Urinary bladder (tissue), 4 donors: ENCODE measurements at places on chromosomes 16 and 17. TPM values are rescaled to one million over a fixed set of nuclear protein-coding genes. Genes with fewer than 3 reads are reported as not detected.

Gene MARVELD3
- 2.1 TPM for total RNA-seq

Gene NXPH3
- 1.6 TPM for total RNA-seq

Gene ZCCHC14
- 36.1 TPM for total RNA-seq

Gene AIPL1
- total RNA-seq, result not detected

Gene C17orf50
- not detected for total RNA-seq

Gene CA7
- total RNA-seq, result not detected

Gene CFAP97D1
- total RNA-seq, result not detected

Gene NCOR1
- 128 TPM for total RNA-seq

Gene REXO5
- total RNA-seq, result 16.1 TPM

Gene SKAP1
- total RNA-seq, result 1.7 TPM

Gene SEPTIN12
- total RNA-seq, result not detected

Gene SLC16A5
- total RNA-seq, result 17.6 TPM

Gene IGSF6
- total RNA-seq, result 4.0 TPM

Gene MPP2
- 3.7 TPM for total RNA-seq

Gene CHRNE
- 0.79 TPM for total RNA-seq

Gene RNF222
- not detected for total RNA-seq

Gene NCBP3
- total RNA-seq, result 42.0 TPM

Gene CCL8
- 1.0 TPM for total RNA-seq

Gene NPB
- 0.69 TPM for total RNA-seq

Gene PIK3R6
- 0.95 TPM for total RNA-seq

Gene SNX20
- 1.4 TPM for total RNA-seq

Gene DPEP2
- total RNA-seq, result 2.3 TPM

Gene KRTAP2-3
- not detected for total RNA-seq

Gene ITGAX
- 2.2 TPM for total RNA-seq

Gene ABCC12
- not detected for total RNA-seq

Gene SPAG9
- total RNA-seq, result 211 TPM

Gene KRTAP2-2
- not detected for total RNA-seq

Gene IQCK
- total RNA-seq, result 16.0 TPM

Gene AOC3
- 40.6 TPM for total RNA-seq

Gene TBC1D3K
- not detected for total RNA-seq

Gene PPY
- not detected for total RNA-seq

Gene SLC9A5
- 0.32 TPM for total RNA-seq

Gene KRT36
- not detected for total RNA-seq

Gene HOXB4
- 2.0 TPM for total RNA-seq

Gene GPS2
- 25.0 TPM for total RNA-seq

Gene PLD2
- 23.6 TPM for total RNA-seq

Gene HSD17B2
- total RNA-seq, result 31.6 TPM

Gene CCL1
- not detected for total RNA-seq

Gene IKZF3
- total RNA-seq, result 1.2 TPM

Gene CYBA
- 90.4 TPM for total RNA-seq

Gene KCNH4
- total RNA-seq, result 0.79 TPM

Gene SLC6A2
- 10.5 TPM for total RNA-seq

Gene CD300H
- not detected for total RNA-seq

Gene LRRC36
- total RNA-seq, result 2.1 TPM

Gene HOXB7
- 2.5 TPM for total RNA-seq

Gene PYDC1
- total RNA-seq, result not detected

Gene TMEM107
- 40.4 TPM for total RNA-seq

Gene CMTM4
- total RNA-seq, result 17.8 TPM

Gene EPN3
- total RNA-seq, result 4.4 TPM

Gene MYCBPAP
- 1.3 TPM for total RNA-seq

Gene PRSS27
- total RNA-seq, result 0.85 TPM

Gene AARSD1
- 20.6 TPM for total RNA-seq

Gene ABCA6
- 74.6 TPM for total RNA-seq

Gene BCAR1
- 24.0 TPM for total RNA-seq

Gene ENO3
- 31.5 TPM for total RNA-seq

Gene PRR35
- total RNA-seq, result not detected
